ENCODE measurements at places on chromosomes 1 and 21.

GRCh38 chr21:32329331-32329730 lies 30.7 kb downstream of the MRAP start:
- DNase-seq = no peak

DNA sequence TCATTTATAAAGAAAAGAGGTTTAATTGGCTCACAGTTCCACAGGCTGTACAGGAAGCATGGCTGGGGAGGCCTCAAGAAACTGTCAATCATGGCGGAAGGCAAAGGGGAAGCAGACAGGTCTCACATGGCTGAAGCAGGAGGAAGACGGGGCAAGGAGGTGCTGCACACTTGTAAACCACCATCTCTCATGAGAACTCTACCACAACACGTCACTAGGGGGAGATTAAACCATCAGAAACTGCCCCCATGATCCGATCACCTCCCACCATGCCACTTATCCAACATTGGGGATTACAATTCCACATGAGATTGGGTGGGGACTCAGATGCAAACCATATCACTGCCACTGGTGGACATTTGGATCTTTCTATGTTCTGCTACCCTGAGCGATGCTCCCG lies 351.4 kb downstream of the NPHP4 start:
- DNase-seq = no peak

- DNase-seq = no peak
These were observed 78.2 kb downstream of the GPR88 start for GRCh38 chr1:100616121-100616621.

DNA sequence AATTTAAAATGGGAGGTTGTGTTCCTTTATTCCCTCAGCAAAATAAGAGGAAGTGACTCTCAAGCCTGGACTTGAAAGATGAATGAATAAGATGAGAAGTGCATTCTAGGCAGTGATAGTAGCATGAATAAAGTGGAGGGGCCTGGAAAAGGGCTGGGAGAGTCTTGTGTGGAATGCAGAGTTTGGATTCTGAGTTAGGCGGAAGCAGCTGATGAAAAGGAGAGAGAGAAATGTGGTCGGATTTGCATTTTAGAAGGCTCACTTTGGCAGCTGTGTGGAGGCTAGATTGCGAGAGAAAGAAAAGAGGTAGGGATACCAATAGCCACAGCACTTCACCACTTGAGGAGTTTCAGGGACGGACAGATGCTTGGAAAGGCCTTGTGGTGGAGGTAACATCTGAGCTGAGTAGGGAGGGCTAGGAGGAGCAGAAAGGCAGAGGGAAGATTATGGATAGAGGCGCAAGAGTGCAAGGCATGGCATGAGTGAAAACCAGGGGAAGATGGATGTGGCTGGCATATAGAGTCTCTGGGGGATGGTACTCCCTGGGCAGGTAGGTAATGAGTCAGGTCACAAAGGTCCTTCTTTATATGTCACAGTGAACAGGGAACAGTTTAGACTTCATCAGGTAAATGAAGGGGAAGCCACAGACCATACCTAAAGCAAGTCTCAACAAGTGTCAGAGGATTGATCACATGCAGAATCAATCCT lies 59.6 kb downstream of the ST3GAL3 start:
- DNase-seq = no peak

- DNase-seq = no peak
These were observed 88.4 kb downstream of the ST6GALNAC5 start for GRCh38 chr1:76955652-76956051.

All from CD4-positive, alpha-beta T cell (primary cell).